ENCODE measurements at places on chromosomes 2 and 18. TPM values are rescaled to one million over a fixed set of nuclear protein-coding genes. Genes with fewer than 3 reads are reported as not detected.

Gene LIMS2
- total RNA-seq: 27.8 TPM

Gene MALL
- 54.4 TPM for total RNA-seq

Gene LMAN2L
- 22.8 TPM for total RNA-seq

Gene MAP3K19
- not detected for total RNA-seq

Gene ALKAL2
- 1.3 TPM for total RNA-seq

Gene ATP6V1C2
- not detected for total RNA-seq

Gene CTNNA2
- total RNA-seq: 0.22 TPM

Gene BOLL
- total RNA-seq: not detected

Gene LIMS4
- 6.0 TPM for total RNA-seq

Gene COL3A1
- 76.1 TPM for total RNA-seq

Gene NEB
- total RNA-seq: 5.1 TPM

Gene ANKRD30BL
- not detected for total RNA-seq

Gene CNGA3
- total RNA-seq: not detected

Gene ITGA4
- 7.8 TPM for total RNA-seq

Gene IL1RL1
- 1.4 TPM for total RNA-seq

Gene EMILIN1
- total RNA-seq: 23.2 TPM

Gene ST8SIA3
- 0.39 TPM for total RNA-seq

Gene SH3BP4
- 36.9 TPM for total RNA-seq

Gene SERPINB11
- total RNA-seq: not detected

Gene C1GALT1C1L
- total RNA-seq: 1.1 TPM

Gene TEX44
- total RNA-seq: not detected

Gene COX5B
- 561 TPM for total RNA-seq

Gene SERPINB12
- not detected for total RNA-seq

Gene DSEL
- 8.2 TPM for total RNA-seq

Gene AAMP
- 175 TPM for total RNA-seq

Gene ZAP70
- total RNA-seq: 7.6 TPM

Gene RIT2
- not detected for total RNA-seq

Gene GNLY
- 0.22 TPM for total RNA-seq

Gene HOXD10
- total RNA-seq: not detected

Gene FAM110C
- 10.0 TPM for total RNA-seq

Gene SLC8A1
- 3.7 TPM for total RNA-seq

Gene UBE2F
- 131 TPM for total RNA-seq

Gene NEUROD1
- total RNA-seq: not detected

Gene ADD2
- 6.5 TPM for total RNA-seq

Gene ITGB6
- total RNA-seq: 17.2 TPM

Gene ZNF638
- total RNA-seq: 208 TPM

Gene C2orf66
- not detected for total RNA-seq

Gene DYSF
- total RNA-seq: 14.9 TPM

Gene RFX8
- not detected for total RNA-seq

Gene GALNT13
- total RNA-seq: 0.13 TPM

Gene ST8SIA5
- 1.2 TPM for total RNA-seq

Gene SUMO1
- 110 TPM for total RNA-seq

Gene MRPL53
- total RNA-seq: 36.3 TPM

Gene LYPD6
- total RNA-seq: 1.4 TPM

Gene TACR1
- 0.56 TPM for total RNA-seq

Gene VWC2L
- not detected for total RNA-seq

Gene RAB17
- total RNA-seq: 37.6 TPM

Gene SULT1C4
- total RNA-seq: 8.4 TPM

Gene MYO5B
- 102 TPM for total RNA-seq

Gene CNDP1
- total RNA-seq: not detected

Gene UGT1A8
- total RNA-seq: not detected

Gene SIGLEC15
- 0.33 TPM for total RNA-seq

Gene NOSTRIN
- total RNA-seq: 12.6 TPM

All from thyroid gland (tissue), 4 donors.